Esophagus mucosa (tissue), 1 donor: ENCODE measurements at places on chromosomes 3 and 15.

DNA sequence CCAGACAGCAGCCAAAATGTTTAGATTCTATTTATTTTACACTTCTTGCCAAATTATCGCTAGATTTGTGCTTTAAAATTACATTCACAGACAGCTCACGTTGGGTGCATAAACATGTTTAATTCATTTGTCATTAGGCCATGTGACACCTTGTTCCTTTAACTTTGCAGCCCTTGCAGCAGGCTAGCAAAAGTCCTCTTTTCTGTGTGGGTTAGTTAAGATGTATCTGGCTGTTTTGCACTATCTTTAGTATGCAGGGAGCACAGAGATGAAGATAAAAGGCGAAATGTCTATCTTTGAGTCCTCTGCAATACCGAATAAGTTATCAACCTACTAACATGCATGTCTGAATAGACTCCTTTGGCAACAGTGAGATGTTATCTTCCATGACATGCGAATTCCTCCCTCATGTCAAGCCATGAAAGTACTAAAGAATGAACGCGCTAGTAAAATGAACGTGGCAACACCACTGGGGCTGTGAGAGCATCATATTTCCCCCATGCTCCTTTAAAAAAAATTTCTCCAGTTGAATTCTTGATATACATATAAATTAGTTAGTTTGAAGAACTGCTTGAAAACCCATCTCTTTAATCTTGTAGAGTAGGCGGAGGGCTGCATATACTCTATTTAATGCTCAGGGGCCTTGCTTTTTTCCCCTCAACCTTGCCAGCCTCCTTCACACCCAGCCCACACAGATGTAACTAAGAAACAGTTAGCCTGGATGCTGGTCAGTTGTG, 620.4 kb upstream of the NR2F2 start:
- no peak for ATAC-seq

DNA sequence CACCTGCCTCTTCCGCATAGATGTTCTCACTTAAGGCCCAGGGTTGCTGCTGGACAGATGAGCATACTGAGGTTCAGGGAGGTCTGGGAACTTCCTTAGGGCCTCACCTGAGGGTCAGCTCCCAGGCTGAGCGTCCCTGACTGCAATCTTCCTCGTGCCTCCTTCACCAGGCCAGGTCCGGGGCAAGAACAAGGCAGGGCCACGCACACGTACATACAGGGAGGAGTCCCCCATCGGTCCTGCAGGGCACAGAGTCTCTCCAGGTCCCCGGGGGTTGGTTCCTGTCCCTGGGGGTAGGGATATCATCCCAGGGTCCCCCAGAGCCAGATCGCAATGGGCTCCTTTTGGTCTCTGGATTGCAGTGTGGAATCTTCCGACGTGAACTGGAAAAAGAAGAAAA, 130.1 kb downstream of the LRRK1 start:
- ATAC-seq, result no peak

DNA sequence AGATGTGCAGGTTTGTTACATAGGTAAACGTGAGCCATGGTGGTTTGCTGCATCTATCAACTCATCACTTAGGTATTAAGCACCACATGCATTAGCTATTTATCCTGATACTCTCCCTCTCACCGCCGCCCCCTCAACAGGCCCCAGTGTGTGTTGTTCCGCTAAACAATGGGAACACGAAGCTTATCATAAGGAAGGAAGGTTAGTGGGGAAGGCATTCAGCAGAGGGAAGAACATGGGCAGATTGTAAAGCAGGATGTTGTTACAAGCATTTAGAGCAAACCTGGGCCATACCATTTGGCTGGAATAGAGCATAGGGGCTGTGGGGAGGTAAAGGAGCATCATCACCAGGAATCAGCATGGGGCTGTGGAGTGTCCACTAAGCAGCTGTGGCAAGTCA, 111.8 kb downstream of the SSR3 start:
- no peak for ATAC-seq

- peak; percentile 80 for ATAC-seq
These were observed 126.8 kb upstream of the ABHD17C start for GRCh38 chr15:80568298-80568697.

DNA sequence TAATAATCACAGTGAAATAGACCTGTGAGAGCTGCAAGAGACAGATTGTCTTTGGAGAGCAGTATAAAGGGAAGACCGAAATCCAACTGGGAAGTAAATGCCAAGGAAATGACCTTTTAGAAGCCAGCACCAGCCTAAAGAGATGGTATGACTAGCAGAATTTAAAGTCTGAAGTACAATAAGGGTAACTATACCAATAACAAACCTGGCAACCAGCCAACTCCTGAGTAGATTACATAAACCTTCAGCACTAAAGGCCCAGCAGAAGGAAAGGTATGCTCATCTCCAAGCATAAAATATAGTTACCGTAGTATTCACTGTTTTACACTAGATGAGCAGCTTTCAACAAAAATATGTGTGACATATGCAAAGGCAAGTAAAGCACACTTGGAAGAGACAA, 155.1 kb upstream of the SATB1 start:
- ATAC-seq, result no peak

DNA sequence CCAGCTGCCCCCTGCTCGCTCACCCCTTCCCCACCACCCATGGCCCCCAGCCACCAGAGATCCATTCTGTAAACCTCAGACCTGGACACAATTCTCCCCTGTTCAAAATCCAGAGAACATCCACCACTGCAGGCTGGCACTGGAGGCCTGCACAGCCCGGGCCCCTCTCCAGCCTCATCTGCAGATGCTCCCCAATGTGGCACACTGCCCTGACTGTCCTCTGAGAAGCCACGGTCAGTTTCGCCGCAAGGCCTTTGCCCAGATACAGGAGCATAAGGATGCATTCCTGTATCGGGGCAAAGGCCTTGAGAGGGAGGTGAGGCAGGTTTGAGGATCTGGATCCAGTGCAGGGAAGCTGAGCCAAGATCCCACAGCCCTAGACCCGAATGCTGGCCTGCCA, 175.4 kb upstream of the LINGO1 start:
- ATAC-seq, result no peak

DNA sequence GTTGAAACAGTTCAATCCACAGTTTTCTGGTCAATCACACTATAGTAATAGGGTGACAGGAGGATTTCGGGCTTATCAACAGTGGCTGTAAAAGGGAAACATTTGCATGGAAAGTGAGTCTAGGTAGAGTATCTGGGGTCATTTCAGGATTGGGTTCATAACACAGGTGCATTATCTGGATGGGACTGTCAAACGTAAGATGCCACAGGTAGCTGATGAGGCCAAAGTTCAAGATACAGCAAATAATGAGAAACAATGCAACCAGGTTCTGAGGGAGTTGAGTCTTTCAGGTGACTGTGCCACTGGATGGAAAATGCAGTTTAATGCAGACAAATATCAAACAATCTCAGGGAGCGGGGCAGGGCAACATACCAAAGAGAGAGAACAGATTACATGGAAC, 62.2 kb downstream of the WDR76 start:
- ATAC-seq, result no peak

GRCh38 chr3:110743202-110743601, 328.4 kb upstream of the NECTIN3 start:
- ATAC-seq, result no peak

GRCh38 chr15:73540161-73540560, 93.0 kb downstream of the NPTN start:
- no peak for ATAC-seq

GRCh38 chr15:57322602-57323250, 53.6 kb upstream of the CGNL1 start:
- ATAC-seq, result no peak

- ATAC-seq, result no peak
These were observed 5.8 kb downstream of the APBA2 start for GRCh38 chr15:28891588-28891987.

- no peak for ATAC-seq
These were observed 480 bp downstream of the CHRNA7 start for GRCh38 chr15:32030795-32031194.

DNA sequence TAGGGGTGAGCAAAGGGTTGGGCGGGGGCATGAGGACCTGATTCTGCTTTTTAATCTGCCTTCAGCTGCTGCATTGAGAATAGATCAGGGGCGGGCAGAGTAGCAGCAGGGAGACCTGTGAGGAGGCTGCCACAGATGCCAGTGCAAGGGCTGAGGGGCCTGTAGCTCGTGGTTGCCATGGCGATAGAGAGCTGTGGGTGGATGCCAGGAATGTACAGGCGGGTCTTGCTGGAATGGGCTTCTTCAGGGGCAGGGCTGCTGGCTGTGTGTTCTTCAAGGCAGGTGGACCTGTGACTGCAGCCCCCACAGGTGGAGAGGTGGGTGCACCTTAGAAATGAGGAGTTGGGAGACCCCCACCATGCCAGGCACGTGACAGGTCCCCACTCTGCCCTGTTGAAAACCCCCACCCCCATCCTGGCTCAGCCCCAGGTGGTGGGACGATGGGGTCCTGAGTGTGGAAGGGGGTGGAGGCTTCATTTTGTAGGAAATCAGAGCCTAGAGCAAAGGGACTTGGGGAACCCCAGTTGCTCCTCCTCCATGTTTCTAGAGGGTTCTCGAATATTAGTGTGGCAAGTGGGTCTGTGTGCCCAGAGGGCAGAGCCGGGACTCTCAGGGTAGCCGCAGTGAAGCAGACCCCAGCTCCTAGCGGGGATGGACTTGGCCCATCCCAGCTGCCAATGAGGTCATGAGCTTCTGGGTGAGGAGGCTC, 38.3 kb downstream of the SLC6A6 start:
- no peak for ATAC-seq

GRCh38 chr3:162443376-162443775, 946.8 kb downstream of the OTOL1 start:
- no peak for ATAC-seq

DNA sequence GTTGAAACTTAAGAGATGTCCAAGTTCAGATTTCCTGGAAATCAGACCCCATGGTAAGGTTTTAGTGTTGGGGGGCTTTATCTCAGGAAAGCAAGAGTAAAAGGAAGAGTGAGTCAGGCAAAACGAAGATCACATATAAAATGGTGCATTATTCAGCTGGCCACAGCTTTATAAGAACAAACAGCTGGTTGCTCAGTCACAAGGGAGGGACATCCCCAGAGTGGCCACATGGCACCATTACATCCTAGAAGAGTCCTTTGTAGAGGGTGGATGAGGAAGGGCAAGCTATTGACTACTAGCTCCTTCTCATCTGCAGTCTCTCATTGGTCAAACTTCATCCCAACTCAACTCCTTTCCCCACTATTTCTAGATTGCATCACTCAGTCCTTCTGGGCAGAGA, 68.3 kb upstream of the COL8A1 start:
- ATAC-seq, result no peak

DNA sequence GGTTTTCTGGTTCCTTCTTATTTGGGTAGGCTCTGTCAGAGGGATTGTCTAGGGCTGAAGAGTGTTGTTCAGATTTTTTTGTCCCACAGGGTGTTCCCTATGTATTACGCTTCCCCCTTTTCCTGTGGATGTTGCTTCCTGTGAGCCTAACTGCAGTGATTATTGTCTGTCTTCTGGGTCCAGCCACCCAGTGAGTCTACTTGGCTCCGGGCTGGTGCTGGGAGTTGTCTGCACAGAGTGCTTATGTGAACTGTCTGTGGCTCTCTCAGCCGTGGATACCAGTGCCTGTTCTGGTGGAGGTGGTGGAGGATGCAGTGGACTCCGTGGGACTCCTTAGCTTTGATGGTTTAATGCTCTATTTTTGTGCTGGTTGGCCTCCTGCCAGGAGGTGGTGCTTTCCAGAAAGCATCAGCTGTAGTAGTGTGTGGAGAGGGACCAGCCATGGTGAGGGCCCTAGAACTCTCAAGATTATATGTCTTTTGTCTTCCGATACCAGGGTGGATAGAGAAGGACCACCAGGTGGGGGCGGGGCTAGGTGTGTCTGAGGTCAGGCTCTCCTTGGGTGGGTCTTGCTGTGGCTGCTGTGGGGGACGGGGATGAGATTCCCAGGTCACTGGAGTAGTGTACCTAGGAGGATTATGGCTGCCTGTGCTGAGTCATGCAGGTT, 53.8 kb downstream of the CCDC66 start:
- ATAC-seq, result no peak

- ATAC-seq, result no peak
These were observed 6.7 kb upstream of the DNAJA4 start for GRCh38 chr15:78257681-78258080.

DNA sequence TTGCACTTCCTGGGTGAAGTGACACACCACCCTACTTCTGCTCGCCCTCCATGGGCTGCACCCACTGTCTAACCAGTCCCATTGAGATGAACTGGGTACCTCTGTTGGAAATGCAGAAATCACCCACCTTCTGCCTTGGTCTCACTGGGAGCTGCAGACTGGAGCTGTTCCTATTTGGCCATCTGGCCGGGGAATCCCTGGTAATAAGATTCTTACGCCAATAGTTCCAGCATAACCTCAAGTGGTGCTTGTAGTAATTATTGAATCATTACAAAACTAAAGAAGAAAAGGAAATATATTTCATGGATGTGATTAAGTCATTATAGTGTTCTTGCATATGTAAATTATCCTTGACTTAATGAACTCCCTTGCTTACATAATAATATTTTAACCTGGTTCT, 841.9 kb downstream of the CADM2 start:
- ATAC-seq, result no peak

GRCh38 chr3:101519685-101520365, 6.8 kb upstream of the SENP7 start:
- peak; percentile 39 for ATAC-seq

DNA sequence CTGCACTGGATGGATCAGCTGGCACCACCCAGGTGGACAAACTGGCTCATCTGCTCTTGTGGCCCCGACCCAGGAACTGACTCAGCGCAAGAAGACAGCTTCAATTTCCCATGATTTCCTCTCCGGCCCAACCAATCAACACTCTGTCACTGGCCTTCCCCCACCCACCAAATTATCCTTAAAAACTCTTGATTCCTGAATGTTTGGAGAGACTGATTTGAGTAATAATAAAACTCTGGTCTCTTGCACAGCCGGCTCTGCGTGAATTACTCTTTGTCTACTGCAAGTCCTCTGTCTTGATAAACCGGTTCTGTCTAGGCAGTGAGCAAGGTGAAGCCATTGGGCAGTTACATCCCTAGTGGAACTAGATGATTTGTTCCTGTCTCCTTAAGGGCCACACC, 16.1 kb downstream of the BDH1 start:
- peak; percentile 91 for ATAC-seq

DNA sequence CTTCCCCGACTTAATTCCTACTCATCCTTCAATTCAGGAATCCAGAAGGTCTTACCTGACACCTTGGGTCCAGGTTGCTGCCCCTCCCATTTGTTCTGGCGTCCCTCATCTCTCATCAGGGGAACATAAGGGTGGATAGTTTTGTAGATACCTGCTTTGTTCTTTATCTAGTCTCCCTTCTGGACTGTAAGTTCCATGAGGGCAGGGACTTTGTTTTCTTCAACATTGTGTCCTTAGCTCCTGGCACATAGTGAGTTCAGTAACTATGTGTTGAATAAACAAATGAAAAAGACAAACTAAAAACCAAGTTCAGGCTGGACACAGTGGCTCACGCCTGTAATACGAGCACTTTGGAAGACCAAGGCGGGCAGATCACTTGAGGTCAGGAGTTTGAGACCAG, 13.2 kb upstream of the GPD1L start:
- no peak for ATAC-seq

GRCh38 chr3:23953523-23953922, 8.4 kb downstream of the NR1D2 start:
- ATAC-seq, result no peak

- ATAC-seq, result no peak
These were observed 35.3 kb downstream of the PBRM1 start for GRCh38 chr3:52650439-52650838.
